CD4-positive, CD25-positive, alpha-beta regulatory T cell (primary cell): ENCODE measurements at places on chromosomes 7 and 10. TPM values are rescaled to one million over a fixed set of nuclear protein-coding genes. Genes with fewer than 3 reads are reported as not detected.

DNA sequence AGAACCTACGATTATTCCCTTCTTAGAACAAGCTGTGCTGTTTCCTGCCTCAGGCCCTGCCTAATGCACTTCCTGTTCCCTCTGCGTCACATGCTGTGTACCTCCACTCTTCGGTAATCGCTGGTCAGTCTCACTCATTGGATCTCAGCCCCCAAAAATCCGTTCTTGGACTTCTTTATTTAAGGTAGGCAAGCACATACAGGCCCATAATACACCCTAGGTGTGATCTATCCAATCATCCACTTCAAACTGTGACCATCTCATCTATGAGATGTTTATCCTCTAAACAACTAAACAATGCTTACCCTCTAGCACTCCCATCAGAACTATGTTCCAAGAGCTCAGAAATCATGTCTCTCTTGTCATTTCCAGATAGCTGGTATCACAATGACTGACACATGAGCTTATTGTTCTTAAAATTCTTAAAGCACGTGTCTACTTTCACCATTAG is 83.9 kb downstream of the CADPS2 start:
- DNase-seq, result no peak

GRCh38 chr10:70283071-70283444 is 746 bp downstream of the NPFFR1 start:
- no peak for DNase-seq

GRCh38 chr7:110850224-110850623 is 240.7 kb upstream of the LRRN3 start:
- no peak for DNase-seq

Gene CALN1
- not detected for polyA plus RNA-seq

DNA sequence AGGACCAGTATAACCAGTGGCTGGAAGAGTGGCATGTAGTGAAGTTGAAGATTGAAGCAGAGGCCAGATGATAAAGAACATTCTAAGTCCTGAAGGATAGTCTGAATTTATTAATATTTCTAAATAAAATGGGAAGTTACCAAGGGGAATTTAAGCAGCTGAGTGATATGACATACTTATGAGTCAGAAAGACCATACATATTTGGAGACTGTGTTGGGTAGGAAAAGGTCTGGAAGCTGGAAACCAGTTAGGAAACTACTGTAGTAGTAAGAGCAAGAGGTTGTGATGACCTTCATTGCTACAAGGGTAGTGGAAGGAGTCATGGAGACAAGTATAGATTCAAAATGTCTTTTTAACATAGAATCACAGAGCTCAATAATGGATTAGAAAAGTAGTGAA is 752.3 kb downstream of the SUGCT start:
- no peak for DNase-seq

GRCh38 chr7:100396421-100396982 is 23.2 kb downstream of the PILRA start:
- DNase-seq, result peak; percentile 83

DNA sequence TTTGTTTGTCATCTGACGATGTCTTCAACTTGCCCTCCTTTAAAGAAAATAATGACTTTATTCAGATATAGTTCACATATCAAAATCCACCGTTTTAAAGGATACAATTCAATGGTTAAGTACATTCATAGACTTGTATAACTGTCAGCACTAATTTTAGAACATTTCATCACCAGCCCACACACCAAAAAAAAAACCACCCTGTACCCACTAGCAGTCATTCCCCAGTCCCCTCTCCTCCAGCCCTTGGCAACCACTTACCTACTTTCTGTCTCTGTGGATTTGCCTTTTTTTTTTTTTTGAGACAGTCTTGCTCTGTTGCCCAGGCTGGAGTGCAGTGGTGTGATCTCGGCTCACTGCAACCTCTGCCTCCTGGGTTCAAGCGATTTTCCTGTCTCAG is 5.3 kb upstream of the HILPDA start:
- DNase-seq, result no peak

Gene CYP26C1
- polyA plus RNA-seq, result not detected

Gene SEMA3D
- not detected for polyA plus RNA-seq

- DNase-seq, result no peak
These were observed 186.2 kb downstream of the USP6NL start for GRCh38 chr10:11425296-11425610.

DNA sequence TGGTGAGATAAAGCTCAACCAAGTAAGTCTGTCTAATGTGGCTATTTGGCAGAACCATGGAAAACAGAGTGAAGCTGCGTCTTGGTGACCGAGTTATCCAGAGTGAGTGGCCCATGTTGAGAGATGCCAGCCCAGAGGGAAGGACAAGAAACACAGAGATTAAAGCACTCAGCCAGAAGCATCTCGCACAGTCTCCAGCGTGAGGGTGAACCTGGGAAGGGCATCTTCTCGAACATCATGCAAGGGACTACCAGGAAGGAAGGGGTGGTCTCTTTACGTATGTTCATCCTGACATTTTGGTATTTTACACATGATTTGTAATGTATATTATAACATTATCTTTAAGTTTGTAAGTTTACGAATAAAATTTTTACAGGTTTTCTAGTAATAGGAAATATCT is 146.4 kb downstream of the TCERG1L start:
- DNase-seq, result no peak

- no peak for DNase-seq
These were observed 529.4 kb upstream of the IGFBP3 start for GRCh38 chr7:46450425-46450824.

Gene PAPSS2
- not detected for polyA plus RNA-seq

Gene MINDY3
- 6.4 TPM for polyA plus RNA-seq

DNA sequence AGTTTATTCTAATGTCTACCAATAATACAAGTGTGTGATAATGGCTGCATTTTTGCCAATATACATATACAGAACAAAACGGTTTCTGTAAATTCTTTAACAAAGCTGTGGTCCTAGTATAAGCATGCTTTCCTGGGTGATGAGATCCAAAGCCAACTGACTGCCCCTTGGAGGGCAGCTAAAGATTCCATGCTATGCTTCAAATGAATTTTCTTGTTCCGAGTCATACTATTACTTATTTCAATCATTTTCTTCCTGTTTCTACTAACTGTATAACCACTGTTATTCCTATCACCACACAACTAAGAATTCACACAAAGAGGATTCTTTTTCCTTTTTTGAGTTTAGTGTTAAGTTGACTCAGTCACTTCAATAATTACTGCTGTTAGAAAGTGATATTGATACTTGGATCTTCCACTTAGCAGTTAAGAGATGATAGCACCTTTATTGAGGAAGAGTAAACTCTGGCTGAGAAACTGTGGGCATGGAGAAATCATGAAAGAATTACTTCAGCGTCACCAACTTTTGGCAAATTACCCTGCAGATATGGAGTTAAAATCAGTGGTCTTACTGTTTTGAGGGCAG is 197.5 kb downstream of the ARL4A start:
- DNase-seq, result no peak

Gene ZNF239
- 1.7 TPM for polyA plus RNA-seq

Gene PDLIM1
- polyA plus RNA-seq, result 1.8 TPM

DNA sequence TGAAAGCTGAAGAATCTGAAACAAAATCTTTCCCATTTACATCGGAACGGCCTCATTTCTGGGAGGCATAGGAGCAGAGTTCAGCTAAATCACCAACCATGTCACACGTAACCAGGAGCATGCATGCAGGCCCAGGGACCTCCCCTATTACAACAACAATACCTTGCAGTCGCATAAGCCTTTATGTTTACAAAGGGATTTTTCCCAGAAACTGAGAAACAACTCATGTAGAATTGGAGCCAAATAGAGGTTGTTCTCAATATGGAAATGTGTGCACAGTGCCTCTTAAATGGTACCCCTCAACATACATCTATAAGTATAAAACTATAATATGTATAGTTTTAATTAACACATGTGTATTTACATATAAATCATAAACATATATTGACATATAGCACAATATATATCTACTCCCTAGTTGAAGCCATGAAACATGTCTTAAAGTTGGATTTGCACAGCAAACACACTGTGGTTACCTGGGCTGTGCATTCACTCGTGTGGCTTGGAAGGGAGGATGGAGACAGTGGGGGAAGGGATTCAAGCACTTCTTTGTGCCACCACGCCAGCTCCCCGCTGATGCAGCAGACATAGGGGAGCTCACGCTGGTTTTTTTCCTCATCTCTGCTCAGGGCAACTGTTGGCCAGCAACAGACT is 35.0 kb upstream of the DGKI start:
- DNase-seq, result no peak

- DNase-seq, result no peak
These were observed 77.2 kb upstream of the CHST15 start for GRCh38 chr10:124170631-124171030.

- no peak for DNase-seq
These were observed 91.7 kb downstream of the PTPRE start for GRCh38 chr10:127998501-127999144.

DNA sequence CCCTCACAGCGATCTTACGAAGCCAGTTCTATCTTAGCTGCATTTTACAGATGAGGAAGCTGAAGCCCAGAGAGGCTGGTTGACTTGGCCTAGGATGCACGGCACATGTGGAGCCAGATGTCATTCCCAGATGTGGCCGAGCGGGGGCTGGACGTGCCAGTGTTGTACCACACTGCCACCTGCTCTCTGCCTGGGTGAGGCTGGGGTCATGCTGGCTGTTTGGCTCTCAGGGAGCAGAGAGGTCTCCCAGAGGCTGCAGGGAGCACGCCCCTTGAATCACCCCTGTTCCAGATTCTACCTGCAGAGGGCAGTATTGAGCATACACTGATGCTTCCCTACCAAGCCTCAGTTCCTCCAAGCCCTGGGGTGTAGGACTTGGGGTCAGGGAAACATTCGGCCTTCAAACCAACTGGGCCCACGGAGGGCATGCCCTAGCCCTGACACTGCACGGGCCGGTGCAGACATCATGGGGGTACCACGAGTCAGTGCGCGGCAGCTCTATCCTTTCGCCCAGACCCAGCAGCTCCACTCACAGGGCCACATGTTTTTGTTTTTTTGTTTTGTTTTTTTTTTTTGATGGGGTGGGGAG is 3.8 kb upstream of the GTF2IRD1 start:
- DNase-seq, result peak; percentile 44

DNA sequence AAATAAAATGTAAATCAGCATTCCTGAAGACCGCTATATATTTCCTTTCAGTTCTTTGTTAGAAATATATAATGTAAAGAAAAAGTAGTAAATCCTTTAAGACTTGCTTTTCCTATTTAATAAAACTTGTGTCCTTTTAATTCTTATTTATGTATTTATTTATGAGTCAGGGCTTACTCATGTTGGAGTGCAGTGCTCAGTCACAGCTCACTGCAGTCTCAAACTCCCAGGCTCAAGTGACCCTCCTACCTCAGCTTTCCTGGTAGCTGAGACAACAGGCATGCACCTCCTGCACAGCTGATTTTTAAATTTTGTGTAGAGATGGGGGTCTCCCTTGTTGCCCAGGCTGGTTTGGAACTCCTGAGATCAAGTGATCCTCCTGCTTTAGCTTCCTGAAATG is 724.5 kb downstream of the ANKRD7 start:
- DNase-seq, result no peak
